ENCODE measurements at places on chromosomes 2 and 18.

- DNase-seq: no peak
Observed at GRCh38 chr2:158184001-158184400, 82.3 kb downstream of the UPP2 start.

- no peak for DNase-seq
Observed at GRCh38 chr2:1650085-1650872, 94.0 kb downstream of the PXDN start.

- DNase-seq: no peak
Observed at GRCh38 chr2:20929721-20930120, 106.8 kb upstream of the LDAH start.

GRCh38 chr2:29918941-29919340 is 2.4 kb downstream of the ALK start:
- no peak for DNase-seq

GRCh38 chr18:44815108-44815507 is 134.4 kb downstream of the SETBP1 start:
- DNase-seq: no peak

- no peak for DNase-seq
Observed at GRCh38 chr2:181836583-181836982, 54.9 kb upstream of the ITPRID2 start.

DNA sequence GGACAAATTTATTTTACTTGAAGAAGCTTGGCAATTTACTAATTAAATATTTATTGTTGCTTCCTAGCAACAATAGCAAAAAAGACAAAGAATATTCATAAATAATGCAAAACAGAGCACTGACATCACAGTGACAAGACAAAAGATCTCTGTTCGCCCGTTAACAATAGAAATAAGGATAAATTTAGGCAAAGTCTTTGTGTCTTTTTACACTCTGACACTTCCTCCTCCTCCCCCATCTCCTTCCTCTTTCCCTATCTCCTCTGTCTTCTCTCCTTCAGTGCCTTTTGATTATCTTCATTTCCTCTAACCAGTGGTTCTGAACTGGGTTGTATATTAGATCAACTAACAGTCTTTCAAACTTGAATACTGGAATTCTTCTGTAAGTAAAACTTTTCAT is 808.4 kb downstream of the ERBB4 start:
- DNase-seq: no peak

GRCh38 chr2:160427629-160428404 is 65.8 kb downstream of the RBMS1 start:
- no peak for DNase-seq

- DNase-seq: no peak
Observed at GRCh38 chr2:159209341-159210306, 76.9 kb downstream of the WDSUB1 start.

DNA sequence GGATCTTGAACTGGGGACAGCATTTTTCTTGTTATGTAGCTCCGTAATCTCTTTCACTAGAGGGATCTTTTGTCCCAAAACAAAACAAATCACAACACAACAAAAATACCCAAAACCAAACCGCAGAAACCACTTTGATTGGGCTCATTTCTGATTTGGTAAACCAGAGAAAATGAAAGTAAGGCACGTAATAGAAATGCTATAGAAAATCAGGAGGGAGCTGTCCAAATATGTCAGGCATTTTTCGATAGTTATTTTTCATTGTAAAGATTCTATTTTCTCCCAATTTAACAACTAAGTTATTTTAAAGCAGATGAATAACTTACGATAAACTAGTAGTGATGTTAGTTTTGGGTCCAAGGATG is 406.5 kb downstream of the XIRP2 start:
- no peak for DNase-seq

DNA sequence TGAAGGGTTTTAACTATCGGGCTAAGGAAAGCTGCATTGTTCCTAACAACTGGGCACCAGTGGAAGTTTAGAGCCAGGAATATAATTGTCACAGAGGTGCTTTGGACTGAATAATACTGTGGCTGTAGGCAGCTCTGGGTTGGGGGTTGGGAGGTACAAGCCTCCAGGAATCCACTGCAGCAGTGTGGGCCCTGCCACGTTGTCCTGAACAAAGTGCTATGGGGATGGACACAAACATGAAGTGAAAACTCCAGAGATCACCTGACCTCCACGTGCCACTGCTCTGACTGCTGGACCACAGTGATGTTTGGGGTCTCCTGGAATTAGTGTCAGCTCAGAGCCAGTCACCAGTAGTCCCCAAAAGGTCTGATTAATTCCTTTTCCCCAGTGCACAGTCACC is 110.9 kb downstream of the BCL2 start:
- no peak for DNase-seq

- DNase-seq: no peak
Observed at GRCh38 chr2:207072571-207072970, 93.2 kb downstream of the KLF7 start.
